ENCODE measurements at places on chromosomes 12 and 14. TPM values are rescaled to one million over a fixed set of nuclear protein-coding genes. Genes with fewer than 3 reads are reported as not detected.

Gene PFDN5
- 2,012 TPM for polyA plus RNA-seq

GRCh38 chr12:3223601-3224529 is 146.7 kb downstream of the TSPAN9 start:
- DNase-seq, result no peak

DNA sequence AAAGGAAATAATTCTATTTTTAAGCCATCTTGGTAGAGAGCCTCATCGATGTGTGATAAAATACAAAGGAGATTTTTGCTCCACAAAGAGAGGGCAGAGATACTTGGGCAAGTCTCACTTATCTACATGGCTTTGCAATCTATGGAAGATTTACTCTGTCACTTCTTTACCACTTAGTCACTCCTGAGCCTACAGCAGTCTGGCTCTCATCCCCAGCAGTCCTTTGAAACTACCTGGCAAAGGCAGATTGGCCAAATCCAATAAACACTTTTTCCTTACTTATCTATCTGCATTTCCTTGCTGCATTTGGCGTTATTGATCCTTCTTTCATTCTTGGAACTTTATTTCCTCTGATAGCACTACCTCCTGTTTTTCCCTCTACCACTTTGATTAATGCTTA is 170.0 kb downstream of the TRHDE start:
- DNase-seq, result no peak

DNA sequence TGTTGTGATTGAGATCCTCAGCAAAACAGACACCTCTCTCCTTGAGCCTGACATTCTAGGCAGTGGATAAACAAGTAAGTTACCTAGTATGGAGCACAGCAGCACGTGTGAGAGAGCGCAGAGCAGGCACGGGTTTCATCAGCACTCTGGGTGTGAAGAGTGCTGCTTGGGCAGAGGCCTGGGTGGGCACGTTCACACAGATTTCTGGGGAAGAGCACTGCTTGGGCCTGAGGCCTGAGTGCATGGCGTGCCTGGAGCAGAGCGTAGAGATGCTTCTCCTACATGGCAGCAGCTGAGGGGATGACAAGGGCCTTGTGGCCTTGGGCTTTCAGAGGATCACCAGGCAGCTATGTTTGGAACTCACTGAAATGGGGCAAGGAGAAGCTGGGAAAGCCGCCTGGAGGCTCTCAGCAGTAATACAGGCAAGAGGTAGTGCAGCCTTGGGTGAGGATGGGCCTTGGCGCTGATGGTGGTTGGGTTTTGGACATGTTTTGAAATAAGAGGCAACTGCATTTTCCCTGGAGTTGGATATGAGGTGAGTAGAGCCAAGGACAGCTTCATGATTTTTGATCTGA is 17.6 kb downstream of the CKB start:
- peak; percentile 56 for DNase-seq

Gene PRH2
- 1.6 TPM for polyA plus RNA-seq

DNA sequence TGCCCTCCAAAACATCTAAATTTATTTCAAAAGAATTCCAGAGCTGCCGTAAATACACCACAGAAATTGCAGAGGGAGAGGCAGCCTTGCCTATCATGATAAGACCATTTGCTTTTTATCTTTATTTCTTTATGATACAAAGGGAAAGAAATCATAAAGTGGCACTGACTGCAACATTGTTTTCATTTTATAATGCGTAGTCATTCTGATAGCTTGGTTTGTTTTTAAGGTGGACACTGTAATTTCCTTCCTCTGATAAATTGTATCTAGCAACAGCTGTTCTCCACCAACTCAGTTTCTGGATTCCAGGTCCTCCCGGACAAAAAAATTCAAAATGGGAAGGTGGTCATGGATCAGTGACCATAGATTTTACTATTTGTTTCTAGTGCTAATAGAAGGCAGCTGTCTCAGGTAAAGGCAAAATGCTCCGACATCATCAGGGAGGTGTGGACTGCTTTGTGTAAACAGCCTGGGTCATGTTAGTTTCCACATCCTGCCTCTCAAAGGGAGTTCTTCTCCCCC is 623 bp upstream of the TSPAN8 start:
- no peak for DNase-seq

Gene RHOJ
- polyA plus RNA-seq, result 8.5 TPM

Gene TUNAR
- polyA plus RNA-seq, result not detected

GRCh38 chr12:132071830-132072384 is 72.2 kb downstream of the DDX51 start:
- DNase-seq, result peak; percentile 25

GRCh38 chr12:122031342-122032216 is 9.9 kb downstream of the BCL7A start:
- DNase-seq, result peak; percentile 50

DNA sequence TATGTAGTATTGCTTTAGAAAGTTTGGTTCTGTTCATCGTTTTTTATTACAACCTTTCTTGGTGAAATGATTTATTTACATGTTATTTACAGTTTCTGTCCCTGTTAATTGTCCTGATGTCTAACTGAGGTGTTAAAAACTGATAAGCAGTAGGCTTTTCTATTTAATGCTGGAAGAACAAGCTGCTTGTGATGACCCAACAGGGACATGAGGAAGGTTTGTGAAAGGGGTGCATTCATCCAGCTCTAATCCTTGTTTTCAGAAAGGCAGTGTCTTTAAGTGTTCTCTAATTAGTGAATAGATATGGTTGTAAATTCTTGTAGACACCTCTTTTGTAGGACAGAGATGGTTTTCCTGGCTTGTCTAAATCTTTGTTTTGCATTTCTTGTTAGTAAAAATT is 191.4 kb downstream of the FOXA1 start:
- DNase-seq, result no peak

DNA sequence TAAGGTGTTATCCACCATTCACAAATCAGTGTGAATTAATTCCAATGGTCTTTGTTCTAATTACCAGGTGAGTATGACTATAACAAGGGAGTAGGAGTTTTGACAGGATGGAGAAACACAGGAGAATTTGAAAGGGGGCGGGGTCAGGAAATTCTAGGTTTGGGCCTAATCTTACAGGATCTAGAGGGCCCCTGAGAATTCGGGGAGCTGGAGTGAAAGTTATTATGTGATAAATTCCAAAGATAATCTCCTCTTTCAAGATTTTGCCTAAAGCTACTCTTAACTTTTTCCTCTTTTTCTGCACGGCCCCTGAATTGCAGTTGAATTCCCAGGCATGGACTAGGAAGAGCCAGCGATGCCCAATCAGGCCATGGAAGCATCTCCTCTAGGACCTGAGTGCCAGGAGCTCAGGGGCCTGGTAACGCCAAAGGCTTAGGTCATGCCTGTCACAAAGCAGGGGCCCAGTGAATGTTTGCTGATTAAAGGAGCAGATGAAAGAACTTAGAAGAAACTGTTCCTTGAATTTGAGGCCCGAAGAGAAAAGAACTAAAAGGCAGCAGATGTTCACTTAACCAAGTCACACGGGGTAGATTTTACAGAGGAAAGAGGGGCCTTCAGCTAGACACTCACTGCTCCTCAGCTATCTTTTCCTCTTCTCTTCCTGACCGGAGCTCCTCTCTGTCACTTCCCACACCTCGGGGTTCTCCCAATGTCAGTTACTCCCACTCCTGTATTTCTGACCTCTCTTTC is 195.5 kb downstream of the PPM1H start:
- DNase-seq, result no peak

Gene AMN
- polyA plus RNA-seq, result not detected

Gene IL22
- not detected for polyA plus RNA-seq

Gene TCL1B
- not detected for polyA plus RNA-seq

DNA sequence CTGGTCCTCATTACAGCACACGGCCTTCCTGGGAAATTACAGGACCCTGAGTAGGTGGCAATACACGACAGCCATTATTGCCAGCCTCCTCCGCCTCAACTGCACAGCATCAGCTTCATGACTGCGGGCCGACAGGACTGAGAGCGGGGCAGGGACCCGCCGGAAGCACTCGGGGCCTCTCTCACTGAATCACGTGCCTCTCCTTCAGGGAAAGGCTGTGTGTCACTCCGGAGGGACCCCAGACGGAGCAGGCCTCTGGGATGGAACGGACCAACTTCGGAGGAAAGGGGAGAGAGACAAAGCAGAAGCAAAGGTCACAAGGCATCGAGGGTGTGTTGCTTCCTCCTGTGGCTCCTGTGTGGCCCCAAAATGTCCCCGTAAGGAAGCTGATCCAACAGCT is 90.0 kb downstream of the RNF34 start:
- DNase-seq, result no peak

Gene SUSD6
- polyA plus RNA-seq, result 22.8 TPM

DNA sequence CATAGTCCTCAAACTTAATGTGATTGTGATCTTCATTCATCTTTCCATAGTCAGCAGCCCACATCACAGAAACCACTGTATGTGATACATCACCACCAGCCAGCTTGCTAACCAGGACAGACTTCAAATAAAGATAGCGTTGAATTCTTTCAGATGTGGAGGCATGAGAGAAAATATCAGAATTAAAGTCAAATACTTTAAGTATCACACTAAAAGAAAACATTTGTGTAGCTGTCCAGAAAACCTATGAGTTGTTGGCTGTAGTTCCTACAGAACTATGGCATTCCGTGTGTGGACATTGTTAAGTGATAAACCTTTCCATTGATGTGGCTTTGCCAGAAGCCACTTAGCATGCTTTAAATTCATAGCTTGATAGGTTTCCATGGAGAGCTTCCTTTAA is 105.1 kb downstream of the LLPH start:
- DNase-seq, result no peak

DNA sequence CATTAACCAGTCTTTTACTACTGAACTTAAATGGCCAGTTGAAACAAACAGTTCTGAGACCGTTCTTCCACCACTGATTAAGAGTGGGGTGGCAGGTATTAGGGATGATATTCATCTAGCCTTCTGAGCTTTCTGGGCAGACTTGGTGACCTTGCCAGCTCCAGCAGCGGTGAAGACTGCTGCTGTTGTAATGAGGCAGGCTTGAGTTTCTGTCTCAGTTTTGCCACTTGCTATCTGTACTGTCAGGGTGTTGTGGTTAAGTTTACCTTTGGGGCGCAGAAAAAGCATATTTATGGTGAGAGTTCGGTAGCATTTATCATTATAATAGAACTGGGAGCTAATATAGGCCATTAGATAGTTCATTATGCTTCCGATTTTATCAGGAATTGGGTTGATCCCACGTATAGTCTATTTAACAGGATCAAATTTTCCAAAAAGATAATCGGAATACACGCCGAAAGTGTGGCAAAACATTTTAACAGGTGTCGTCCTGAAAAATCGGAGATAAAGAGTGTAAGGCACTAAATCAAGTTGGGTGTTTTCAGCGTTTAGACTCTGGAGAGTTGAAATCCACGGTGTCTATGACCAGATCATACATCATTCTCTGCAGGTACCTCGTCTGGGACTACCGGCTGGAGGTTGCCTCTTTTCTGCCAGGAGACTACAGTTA is 688 bp upstream of the NECAP1 start:
- peak; percentile 44 for DNase-seq

DNA sequence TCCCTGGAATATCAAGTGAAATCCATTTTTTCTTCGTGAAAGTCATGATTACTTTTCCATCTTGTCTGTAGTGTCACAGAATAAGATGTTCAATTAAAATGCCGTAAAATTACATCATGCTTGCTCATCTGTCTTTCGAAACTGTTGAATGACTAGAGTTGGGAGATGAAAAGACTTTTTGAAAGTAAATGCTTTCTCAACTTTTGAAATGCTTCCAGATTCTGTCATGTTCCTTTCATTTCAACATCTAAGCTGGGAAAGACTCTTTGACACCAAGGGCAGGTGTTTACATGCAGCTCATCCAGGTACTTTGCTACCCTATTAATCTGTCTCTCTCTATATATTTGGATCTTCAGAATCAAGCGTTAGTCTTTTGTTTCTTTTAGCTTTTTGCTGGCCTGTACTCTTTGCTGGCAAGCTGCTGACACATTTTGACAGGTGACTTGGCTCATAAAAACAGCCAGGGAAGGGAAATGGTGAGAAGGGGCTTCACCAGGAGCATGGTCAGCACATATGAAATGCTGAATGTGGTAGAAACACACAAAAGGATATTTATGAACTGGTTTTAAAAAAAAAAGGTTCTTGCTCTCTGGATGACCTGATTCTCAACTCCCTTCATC is 77.0 kb upstream of the METAP2 start:
- DNase-seq, result no peak

- no peak for DNase-seq
Measured at GRCh38 chr14:65349100-65349499, 63.4 kb upstream of the FUT8 start.

DNA sequence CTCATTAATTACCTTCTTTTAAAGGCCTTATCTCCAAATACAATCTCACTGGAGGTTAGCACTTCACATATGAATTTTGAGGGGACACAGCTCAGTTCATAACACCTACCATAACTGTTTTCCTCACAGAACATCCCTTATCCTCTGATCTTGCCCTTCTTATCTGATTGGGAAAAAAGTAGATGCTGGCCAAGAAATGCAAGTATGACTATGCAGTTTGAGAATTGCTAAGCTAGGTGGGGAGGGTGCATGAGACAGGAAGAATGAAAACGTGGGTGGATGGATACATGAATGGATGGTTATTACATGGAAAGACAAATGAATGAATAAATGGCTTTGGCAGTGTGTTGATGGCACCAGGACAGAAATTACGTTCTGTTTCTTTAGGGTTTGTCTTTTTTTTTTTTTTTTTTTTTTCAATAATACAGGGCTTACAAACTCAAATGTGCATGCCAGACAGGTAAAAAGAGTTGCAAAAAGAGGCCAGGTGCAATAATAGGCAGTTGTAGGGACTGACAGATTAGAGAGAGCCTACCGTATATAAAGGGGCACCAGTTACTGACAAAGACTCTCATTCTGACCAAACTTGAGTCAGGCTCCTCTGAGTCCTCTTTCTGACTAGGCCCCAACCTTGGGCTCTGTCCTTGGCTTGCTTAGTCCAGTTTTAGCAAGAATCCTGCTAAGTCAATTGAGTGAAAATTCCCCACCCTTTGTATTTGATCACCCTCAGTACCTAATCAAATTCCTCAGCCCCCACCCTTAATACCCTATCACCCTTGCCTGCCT is 304.9 kb downstream of the ZFP36L1 start:
- no peak for DNase-seq

DNA sequence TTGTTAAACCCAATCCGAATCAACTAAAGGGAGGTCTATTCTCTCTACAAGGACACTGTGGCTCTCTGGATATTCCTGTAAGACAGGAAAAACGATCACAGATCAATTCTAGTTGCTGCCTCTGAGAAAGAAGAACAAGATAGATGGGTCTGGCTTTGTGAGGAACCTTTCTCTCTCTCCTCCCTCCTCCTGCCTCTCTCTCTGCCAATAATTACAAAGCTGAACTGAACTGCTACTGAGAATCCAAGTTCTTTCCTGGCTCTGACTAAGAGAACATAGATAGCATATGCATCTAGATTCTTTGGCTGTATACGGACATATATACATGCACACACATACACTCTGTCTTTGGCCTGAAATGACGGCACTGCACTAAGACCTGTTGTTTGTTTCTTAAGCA is 27.6 kb downstream of the ETV6 start:
- DNase-seq, result no peak

Gene DEGS2
- polyA plus RNA-seq, result 0.47 TPM

- no peak for DNase-seq
Measured at GRCh38 chr12:46460682-46461210, 88.2 kb upstream of the SLC38A2 start.

DNA sequence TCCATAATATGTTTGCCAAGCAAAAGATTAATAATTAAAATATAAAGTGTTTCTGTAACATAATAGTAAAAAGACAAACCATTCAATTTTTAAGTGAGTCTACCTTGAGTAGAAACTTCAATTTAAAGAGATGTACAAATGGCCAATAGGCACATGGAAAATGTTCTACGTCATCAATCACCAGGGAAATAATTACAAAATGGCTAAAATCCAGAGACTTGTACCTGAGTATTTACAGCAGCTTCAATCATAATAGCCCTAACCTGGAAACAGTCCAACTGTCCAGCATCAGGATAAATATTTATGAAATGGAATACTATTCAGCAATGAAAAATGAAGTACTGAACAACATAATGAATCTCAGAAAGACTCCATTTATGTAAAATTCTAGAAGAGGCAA is 95.5 kb upstream of the FAR2 start:
- DNase-seq, result no peak

Gene CLEC4D
- 0.22 TPM for polyA plus RNA-seq
